MCF 10A (cell line): ENCODE measurements at places on chromosomes 3 and 15.
A peak's percentile ranks its signal among the peaks of the same experiment; 100 is the strongest.

DNA sequence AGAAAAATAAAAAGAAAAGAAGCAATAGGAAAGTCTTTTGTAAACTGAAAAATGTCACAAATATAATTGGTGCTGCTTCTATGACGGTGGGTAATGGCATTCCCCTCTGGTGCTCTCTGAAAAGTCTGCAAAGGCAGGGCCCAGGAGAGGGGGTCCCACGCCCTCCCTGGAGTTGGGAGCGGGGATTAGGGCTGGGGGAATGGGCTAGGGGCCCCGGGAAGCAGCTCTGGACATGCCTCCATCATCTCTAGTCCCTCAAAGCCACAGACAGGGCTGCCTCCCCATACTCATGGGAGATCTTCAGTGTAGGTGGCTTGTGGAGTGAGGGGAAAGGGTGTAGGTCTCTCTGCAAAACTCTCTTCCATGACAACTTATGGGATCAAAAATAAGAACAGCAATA, 7.8 kb upstream of the RHCG start:
- no peak for DNase-seq

DNA sequence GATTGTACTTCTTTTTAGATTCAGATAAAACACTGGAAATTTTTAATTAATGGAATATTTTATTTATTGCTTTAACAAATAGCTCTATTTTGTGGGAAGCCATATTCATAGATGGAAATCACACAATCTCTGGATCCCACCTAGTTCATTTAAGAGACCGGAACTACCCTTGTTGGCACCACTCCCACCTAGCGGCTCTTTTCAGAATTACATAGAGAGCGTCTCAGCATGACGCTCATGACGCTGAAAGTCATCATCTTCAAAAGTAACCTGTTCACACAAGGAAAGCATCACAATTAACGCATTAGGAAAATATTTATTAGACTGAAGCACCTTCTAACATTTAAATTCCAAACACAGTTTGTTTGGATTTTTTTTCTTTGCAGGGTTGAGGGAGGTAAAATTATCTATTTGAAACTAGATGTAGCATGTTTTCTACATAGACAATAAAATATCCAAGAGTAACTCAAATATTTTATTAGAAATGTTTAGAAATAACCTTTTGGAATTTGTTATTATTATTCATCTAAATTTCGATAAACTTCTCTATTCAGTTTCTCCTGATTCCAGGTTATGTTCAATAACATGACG, 214.9 kb upstream of the ARRDC4 start:
- DNase-seq = peak; percentile 69

- no peak for DNase-seq
Measured at GRCh38 chr3:51379301-51379700, 5.8 kb upstream of the MANF start.

DNA sequence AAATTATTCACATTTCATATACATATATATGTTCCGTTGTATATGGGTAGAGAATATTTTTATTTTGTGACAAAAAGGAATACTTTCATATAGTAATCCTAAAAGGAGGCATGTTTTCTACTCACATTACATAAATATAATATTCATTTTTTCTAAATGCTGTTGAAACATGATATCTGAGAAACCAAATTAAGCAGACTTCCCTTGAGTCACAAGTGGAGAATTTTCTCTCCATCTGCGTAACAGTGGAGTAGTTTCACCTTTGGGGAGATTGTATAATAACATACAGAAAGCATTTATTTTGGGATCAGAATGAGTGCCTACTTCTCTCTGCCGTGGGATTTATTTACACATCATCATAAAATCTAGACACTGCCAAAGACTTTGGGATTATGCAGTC, 849.8 kb downstream of the NSUN3 start:
- DNase-seq = no peak

GRCh38 chr15:58521293-58521991, 89.7 kb downstream of the LIPC start:
- DNase-seq = peak; percentile 35
